ENCODE measurements at places on chromosomes 12 and 14.

GRCh38 chr12:1929241-1929984, 11.0 kb upstream of the CACNA2D4 start:
- no peak for DNase-seq

GRCh38 chr12:53803194-53803593, 51.4 kb upstream of the CISTR start:
- no peak for DNase-seq

- no peak for DNase-seq
Observed at GRCh38 chr14:87992346-87992717, 650 bp downstream of the GALC start.

GRCh38 chr12:60844101-60844500, 1248.3 kb downstream of the SLC16A7 start:
- no peak for DNase-seq

DNA sequence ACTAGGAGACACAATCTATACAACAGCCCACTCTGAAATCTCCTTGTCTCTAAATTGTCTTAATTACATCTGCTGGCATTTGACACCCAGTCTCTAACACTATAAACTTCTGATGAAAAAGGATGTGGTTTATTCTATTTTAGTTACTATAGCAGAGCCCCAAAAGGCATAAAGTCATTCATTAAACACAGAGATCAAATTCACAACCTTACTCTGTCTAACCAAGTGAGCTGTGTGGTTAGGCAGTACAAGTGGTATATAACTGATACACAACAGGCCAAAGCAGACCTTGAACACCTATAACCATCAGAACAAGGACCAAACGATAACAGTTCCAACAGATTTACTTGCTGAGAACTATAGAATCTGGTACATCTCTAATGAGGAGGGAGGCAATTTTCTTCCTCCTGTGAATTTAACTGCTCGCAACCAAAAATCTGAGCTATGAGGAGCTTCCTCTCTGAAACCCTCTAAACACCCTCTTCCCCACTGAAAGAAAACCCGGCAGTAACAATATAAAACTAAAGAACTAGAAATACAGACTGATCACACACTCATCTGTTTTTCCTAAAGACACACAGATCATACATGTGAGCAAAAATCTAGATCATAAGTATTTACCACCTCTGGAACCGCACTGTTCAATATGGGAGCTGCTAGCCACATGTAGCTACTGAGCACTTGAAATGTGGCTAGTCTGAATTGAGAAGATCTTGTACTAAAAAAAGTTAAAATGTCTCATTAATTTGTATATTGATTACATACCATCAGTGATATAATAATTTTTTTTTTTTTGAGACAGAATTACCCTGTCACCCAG, 17.7 kb downstream of the SPPL3 start:
- no peak for DNase-seq

DNA sequence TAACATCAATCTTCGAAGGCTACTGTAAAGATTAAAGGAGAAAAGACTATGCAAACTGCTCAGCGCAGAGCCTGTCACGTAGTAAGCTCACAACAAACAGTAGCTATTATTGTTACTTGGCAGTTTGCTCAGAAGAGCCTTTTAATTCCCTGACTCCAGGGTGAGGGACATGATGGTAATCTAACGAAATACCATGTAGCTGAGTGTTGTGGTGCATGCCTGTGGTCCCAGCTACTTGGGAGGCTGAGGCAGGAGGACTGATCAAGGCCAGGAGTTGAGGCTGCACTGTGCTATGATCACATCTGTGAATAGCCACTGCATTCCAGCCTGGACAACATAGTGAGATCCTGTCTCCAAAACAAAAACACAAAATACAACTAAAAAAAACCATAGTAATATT, 22.8 kb downstream of the HEBP1 start:
- DNase-seq = no peak

DNA sequence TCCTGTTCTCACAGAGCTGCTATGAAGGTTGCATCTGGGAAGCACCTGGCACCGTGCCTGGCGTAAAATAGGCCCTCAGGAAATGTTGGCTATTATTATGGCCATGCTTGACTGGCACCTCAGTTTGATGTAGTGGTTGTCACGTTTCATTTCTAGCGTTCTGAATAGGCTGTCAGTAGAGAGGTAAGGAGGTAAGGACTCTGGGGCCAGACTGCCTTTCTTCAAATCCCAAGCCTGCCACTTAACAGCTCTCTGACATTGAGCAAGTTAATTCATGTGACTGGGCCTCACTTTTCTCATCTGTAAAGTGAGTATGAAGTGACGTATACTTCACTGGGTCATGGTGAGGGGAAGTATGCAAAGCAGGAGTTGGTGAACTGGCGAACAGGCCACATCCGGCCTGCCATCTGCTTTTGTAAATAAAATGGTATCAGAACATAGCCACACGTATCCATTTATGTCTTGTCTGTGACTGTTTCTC, 196.2 kb downstream of the CACNA1C start:
- DNase-seq = no peak
